ENCODE measurements at places on chromosomes 2 and 18. TPM values are rescaled to one million over a fixed set of nuclear protein-coding genes. Genes with fewer than 3 reads are reported as not detected.

DNA sequence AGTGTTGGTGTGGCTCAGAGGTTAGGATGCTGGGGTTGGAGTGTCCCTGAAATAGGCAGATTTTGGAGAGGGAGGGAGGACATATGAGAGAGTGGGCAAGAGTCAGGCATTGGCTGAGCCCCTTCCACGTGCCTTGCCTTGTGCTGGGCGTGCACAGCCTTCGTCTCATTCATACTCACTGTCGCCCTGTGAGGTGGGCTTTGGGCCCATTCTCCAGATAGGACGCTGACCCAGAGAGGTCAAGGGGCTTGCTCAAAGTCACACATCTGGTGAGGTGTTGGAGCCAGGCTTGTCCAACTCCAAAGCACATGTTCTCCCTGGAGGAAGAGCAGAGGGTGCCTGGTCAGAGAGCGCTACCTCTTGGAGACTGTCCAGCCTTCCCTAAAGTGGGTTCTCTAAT, 166.8 kb downstream of the DYSF start:
- DNase-seq = no peak

The CXCR1 gene
- not detected for total RNA-seq

The TSPYL6 gene
- not detected for total RNA-seq

The FEV gene
- total RNA-seq = not detected

DNA sequence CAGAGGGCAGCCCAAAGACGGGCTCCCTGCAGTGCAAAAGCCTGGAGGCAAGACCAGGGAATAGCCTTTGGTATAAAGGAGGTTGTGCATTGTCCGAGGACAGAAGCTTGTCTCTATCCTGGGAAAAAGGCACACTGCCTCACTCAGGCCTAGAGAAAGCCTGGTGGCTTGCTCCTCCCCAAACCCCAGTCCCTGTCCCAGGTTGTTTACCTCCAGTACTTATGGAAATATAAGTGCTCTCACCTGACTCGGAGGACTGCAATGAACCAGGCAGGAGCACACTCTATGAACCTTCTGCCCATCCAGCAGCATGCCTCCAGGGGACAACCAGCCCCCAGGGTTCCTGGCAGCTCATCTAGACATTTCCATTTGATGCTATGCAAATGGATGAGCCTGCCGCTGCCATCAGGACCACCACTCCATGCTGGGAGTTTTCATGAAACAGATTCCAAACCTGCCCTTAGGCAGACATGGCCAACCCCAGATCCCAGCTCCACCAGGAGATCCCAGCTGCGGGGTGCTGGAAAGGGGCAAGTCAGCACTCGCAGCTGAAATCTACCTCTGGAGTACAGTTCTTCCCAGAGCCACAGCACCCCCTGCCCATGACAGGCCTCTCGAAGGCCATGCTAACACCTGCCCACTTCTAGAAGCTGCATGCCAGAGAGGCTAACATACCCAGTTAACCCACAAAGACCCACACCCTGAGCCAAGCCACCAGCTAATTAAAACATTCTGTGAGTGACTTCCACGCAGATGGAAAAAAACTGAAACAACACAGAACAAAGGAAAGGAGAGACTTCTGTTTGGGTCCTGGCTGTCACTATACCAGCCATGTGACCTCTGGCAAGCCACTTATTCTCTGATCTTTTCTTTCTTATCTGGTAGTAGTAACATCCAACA, 101.7 kb downstream of the TTC32 start:
- peak; percentile 13 for DNase-seq

- DNase-seq = no peak
Measured at GRCh38 chr2:207974216-207974605, 51.1 kb downstream of the PLEKHM3 start.

DNA sequence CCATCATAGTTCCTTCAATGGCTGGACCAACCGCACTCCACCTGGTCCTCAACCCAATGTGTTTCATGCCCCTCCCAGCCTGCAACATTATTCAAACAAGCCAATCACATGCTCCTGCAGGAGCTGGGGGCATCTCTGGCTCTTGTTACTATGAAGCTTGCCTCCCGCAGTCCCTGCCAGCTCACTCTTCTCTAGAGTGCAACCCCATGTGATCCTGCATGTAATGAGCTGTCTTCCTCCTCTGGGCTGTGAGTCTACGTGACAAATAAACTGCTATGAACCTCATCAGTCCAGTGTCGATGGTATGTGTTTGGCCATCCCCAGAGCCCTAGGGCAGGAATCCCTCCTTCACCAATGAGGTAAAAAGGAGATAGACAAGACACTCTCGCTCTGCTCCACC, 15.8 kb upstream of the BOD1L2 start:
- DNase-seq = no peak

- DNase-seq = no peak
Measured at GRCh38 chr2:16151281-16151570, 210.9 kb downstream of the MYCN start.

DNA sequence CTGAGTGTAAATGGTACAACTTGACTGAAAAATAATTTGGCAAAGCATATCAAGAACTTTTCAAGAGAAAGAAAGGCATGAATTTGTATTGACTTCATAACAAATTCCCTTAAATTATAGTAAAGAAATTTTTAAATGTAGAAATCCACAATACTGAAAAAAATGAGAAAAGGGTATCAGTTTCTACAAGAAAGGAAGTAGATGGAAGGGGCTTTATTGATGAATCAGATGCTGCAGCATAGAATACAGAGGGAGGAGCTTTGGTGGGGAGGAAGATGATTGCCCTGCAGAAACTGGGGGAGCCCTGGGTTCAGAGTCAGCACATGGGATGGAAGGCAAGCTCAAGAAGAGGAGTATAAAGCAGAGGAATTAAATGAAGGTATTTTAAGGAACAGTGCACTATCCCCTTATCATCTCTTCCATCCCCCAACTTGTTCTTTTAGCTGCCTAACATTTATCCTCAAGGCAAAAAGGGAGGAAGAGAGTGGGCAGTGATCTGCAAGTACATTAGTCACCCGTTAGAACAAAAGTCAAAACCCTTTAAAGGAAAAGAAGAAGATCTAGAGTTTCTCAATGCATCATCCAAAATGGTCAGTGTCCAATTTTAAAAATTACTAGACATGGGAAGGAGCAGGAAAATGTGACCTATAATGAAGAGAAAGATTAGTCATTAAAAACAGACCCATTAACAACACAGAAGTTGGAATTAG, 77.7 kb downstream of the KCTD18 start:
- no peak for DNase-seq

GRCh38 chr2:150716186-150716585, 228.7 kb upstream of the RND3 start:
- DNase-seq = no peak

The TEKT4 gene
- total RNA-seq = not detected

DNA sequence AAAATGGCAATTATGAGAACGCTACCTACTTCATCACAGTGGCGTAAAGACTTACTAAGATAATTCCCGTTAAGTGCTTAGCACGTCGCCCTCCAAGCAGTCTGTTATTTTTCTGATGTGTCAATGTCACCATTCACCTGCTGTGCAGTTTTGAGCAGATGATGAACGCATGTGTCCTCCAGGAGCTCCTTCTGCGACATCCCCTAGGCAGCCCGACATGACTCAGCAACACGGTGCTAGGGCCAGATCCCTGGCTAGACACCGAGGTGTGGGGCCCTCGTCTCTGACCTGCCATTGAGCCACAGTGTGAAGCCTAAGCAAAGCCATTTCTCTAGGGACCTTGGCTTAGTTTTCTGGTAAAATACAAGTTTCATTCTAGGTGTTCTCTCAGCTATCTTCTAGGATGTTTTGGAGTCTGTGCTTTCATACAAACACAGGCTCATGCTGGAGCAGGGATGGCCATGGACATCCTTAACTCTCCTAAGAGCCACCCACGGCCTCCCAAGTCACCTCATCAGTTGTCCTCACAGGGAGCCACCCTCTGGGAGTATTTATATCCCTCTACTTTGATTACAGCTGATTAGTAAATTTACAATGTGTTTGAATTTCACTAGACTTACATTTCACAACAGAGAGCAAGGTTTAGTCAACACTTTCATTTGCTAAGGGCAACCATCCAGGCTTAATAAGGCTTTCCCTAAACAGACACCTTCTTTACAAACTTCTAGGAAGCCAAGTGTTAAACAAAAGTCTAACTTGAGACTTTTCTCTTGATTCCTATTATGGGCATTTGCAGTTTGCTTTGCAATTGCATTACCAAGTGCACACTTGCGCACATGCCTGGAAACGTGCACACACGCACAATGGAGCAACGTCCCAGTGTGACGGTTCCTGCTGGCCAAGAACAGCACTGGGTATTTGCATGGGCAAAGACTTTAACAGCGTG, 376.8 kb upstream of the ID2 start:
- no peak for DNase-seq

DNA sequence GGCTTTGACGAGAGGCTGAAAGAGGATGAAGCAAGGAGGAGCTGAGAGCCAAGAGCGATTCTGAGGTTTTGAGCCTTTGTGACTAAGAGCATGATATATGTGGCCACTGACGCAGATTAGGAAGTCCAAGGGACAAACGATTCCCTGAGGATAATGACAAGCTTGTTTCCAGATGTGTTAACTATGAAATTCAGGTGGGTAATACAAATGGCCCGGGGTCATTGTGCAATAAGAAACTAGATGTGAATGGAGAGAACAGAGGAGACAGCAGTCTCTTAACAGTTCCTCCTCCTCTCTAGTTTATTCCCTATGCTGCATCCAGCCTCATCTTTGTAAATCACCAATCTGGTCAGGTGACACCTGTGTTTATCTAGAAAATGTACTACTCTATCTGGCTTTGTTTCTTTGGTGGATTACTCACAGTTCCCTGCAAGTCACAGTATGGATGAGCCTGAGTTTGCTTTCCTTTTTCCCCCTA, 84.2 kb downstream of the SOCS6 start:
- no peak for DNase-seq

DNA sequence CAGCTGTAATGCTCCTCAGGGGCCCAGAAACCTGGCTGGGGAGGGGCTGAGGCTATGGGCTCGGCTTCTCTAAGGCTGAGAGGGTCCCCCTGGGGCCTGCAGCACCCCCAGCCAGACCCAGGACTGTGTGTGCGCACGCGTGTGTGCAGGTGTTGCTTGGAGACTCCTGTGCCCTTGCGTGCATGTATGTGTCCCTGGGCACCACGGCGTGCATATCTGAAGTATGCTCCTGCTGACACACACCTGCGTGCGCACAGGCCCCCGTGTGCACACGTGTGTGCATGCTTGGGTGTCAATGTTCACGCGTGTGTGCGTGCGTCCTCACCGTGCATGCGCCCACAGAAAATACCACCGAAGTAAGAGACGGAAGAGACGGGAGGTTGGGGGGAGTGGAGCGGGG, 14.9 kb upstream of the ECEL1 start:
- DNase-seq = no peak

The ST3GAL5 gene
- total RNA-seq = 31.8 TPM

GRCh38 chr2:70936165-70936978, 672 bp downstream of the ATP6V1B1 start:
- DNase-seq = peak; percentile 39

All from natural killer cell treated with Interleukin-12 subunit alpha and Interleukin-12 subunit beta and Interleukin-15 and Interleukin-18, amount 100 ng/mL, for 72 hours (primary cell).